Nephron progenitor cell (in vitro differentiated cells): ENCODE measurements at places on chromosomes 6 and 20.

DNA sequence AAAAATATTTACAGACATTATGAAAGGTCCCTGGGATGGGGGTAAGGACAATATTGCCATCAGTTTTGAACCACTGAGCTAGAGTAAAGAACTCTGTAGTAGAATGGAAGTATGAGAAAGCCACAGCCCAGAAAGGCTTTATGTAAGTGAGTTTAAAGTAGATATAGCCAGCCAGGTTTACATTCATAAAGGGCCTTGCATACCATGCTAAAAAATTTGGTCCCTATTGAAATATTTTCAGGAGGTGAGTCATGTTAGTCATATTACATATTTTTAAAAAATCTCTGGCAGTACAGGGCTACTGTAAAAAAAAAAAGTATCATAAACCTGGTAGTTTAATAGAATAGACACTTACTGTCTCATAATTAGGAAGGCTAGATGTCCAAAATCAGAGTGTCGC, 3.5 kb downstream of the ZKSCAN8 start:
- DNase-seq: no peak

DNA sequence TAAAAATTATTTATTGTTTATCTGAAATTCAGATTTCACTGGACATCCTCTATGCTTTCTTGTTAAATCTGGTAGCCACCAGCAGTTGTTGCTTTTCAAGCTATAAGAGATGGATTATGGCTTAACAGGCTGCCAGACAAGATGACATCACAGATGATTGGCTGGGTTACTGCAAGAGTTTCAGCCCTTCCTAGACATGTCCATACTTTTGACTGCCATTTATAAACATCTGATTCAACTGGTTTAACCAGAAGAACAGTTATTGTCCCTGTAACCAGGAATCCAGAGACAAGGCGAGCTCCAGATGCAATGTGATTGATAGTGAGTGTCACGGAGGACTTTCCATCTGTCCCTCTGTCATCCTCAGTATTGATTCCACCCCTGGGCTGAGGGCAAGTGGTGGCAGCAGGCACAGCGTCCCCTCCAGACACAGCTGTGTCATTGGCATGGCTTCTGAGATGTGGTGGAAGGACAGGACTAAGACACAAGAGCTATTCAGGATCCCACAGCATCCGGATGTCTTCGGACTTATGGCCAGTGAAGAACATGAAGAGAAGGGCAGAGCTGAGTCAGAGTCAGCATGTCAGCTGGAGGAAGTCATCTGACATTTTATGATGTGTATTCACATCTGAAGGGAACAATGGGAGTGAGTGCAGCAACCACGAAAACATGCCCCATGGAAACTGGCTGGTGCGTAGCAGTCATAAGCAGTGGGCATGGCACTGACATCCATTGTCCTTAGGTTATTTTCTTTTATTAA, 284.5 kb upstream of the CDYL start:
- DNase-seq: no peak

DNA sequence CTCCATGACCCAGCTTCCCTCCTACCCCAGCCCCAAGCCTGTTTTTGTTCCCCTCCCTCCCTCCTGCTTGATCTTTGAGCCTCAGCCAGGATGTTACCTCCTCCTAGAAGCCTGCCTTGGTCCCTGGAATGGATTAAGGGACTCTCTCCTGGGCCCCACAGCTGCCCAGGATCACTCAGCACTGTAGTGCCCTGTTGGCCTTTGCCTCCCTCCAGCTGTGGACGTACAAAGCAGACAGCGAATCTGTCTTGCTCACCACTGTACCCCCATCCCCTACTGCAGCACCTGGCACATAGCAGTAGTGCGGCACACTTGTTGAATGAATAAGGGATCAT, 11.8 kb upstream of the FAM110A start:
- no peak for DNase-seq

DNA sequence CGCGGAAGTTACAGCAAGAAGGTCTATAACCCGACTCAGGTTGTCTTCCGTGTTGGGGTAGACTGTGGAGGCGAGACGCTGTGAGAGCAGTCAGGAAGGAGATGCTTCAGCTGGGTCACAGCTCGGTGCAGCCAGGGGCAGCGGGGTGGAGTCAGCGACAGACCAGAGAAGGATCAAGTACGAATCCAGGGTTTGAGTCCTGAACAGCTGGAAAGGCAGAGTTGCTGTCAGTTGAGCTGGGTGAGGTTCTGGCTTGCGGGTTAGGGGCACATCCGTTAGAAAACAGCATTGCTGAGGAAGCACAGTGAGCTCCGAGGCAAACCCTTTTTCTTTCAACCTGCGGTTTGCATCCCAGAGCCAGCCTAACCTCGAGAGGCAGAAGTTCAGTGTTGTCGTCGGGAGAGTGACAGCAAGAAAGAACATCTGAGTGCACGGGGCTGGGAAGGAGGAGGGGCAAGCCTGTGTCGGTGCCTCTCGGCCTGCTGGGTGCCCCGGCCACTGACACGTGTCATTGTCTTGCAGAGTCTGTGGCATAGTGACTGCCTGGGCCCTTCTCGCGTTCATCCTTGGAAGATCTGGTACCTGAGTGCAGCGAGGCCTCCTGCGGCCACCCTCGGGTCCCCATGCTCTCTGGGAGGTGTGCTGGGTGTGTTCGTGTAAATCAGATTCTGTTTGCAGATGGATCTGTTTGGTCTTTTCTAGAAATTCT, 20.0 kb downstream of the PNLDC1 start:
- peak; percentile 20 for DNase-seq

GRCh38 chr6:157538168-157538567, 157.2 kb downstream of the ZDHHC14 start:
- DNase-seq: no peak

DNA sequence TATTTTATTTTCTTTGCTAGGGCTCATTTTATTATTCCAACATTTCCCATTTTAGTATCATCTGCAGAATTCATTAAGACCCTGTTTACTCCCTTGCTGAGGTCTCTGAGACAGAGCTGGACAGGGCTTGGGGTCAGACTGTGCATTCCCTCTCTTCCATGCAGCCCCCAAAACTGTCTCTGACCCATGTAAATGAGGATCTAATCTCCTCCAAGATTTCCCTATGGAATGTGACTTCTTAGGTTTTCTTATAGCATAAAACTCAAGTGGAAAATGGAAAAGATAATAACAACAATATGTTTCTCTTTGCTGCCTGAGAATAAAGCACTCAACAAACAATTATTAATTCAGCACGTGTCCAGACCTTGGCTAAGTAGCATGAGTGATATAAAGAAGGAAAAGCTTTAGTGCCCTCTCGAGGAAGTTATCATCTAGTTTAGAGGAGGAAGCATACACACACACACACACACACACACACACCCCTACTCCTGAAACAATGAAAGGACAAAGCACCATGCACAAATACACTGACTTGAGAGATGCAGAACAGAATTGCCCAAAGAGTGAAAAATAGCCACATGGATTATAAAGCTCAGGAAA, 815.5 kb downstream of the BCKDHB start:
- DNase-seq: no peak

DNA sequence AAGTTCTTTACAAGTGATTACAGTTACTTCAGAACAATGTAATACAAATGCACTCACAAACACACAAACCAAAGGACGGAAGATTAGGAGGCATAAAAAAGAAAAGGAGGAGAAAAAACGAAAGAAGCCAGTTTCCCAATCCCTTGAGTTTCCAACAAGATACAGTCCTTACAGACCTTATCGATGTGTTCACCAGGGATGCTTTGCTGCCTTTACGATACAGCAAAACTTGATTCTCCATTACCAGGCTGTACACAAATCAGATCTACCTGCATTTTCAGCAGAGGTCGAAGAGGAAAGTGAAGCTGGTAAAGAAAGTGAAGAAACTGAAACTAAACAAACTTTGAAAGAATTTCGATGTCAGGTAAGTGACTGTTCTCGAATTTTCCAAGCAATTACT, 62.6 kb upstream of the SMIM8 start:
- DNase-seq: no peak

GRCh38 chr6:8821981-8822381, 386.6 kb upstream of the SLC35B3 start:
- DNase-seq: no peak

- no peak for DNase-seq
Measured at GRCh38 chr6:83381949-83382348, 48.9 kb downstream of the ME1 start.

DNA sequence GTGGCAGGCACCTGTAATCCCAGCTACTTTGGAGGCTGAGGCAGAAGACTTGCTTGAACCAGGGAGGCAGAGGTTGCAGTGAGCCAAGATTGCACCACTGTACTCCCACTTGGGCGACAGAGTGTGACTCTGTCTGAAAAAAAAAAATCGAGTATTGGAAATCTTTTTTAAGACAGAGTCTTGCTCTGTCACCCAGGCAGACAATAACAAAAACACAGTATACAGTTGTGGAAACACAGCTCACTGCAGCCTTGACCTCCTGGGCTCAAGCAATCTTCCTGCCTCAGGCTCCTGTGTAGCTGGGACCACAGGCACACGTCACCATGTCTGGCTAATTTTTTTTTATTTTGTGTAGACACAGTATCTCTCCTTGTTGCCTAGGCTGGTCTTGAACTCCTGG, 15.0 kb downstream of the NANP start:
- DNase-seq: no peak

DNA sequence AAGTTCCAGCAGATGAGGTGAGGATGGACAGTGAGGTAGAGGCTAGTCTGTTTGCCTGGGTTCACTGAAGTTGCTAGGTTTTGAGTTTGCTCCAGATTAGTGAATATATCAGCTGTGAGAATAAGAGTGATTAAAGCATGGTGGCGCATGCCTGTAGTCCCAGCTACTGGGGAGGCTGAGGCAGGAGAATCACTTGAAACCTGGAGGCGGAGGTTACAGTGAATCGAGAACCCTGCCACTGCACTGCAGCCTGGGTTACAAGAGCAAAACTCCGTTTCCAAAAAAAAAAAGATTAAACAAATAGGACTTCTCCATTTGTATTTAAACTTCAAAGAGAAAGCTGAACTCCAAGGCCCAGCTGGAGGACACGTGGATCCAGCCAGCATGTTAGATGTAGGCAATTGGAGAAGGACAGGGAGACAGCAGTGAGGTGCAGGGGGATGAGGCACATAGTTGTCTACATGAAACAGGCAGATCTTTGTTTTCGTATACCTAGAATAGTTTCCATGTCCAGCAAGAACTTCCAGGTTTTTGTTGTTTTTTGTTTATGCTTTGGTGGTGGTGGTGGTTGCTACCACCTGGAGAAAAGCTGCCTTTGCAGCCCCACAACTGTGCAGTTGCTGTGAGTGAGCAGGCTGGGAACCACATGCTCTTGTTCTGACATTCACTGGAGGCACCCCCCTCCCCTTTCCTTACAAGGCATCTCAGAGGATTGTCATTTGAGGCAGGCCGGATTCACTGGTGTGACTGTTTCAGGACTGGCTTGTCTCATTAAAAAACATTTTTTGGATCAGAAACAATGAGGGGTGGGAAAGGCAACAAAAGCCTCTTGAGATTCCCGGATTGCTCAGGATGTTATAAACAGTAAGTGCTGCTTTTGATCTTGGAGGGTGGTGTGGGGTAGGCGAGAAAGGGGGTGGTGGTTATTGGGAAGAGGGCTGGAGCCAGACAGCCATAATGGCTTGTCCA, 72.3 kb downstream of the JARID2 start:
- DNase-seq: no peak

GRCh38 chr6:119661628-119662027, 312.1 kb upstream of the MAN1A1 start:
- DNase-seq: no peak

GRCh38 chr6:127276331-127276730, 9.7 kb downstream of the RNF146 start:
- no peak for DNase-seq

- no peak for DNase-seq
Measured at GRCh38 chr6:122389704-122390372, 9.6 kb upstream of the HSF2 start.

GRCh38 chr20:59788811-59789397, 144.5 kb downstream of the SYCP2 start:
- DNase-seq: no peak

GRCh38 chr6:30885481-30885998, 1.2 kb downstream of the DDR1 start:
- DNase-seq: no peak

DNA sequence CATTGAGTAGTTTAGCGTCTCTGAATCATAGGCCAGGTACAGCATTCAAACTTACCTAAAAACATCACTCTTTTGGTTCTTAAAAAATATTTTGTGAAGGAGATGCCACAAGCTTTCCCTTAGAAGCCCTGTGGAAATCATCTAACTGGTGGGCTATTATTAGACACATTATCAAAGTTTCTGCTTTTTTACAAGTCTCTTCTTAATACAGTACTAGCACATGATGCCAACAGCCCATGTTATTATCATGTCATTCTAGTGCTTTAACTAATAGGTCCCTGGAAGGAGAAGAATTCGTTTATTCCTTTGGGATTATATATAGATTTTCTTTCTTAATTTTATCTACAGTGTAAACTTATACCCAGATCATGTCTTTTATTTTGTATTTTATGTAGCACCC, 146.0 kb upstream of the PTPRK start:
- no peak for DNase-seq

- no peak for DNase-seq
Measured at GRCh38 chr6:111248789-111249188, 161.5 kb downstream of the SLC16A10 start.

DNA sequence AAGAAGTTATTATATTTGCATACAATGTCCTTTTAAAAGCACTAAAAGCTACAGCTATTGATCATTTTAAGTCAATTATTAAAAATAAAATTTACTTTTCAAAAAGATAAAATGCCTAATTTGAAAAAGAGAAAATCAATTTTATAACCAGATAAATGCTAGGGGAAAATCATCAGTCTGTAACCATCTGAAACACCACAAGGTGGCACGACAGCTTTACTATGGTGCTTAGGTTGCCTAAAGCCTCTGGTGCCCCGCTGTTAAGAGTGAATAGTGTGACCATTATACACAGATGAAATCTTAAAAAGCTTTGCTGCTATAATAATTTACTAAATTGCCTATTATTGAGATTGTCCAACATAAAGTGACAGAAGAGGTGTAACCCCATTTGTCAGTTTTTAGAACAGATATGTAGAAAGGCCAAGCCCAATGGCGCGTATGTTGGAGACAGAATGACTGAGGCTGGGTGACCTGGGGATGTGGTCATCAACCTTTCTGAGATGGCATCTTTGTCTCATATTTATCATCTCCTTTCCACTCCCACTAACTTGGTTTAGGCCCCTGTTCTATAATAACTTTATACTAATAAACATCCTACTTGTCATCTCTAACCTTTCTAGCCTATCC, 100.8 kb downstream of the MOXD1 start:
- DNase-seq: peak; percentile 38

DNA sequence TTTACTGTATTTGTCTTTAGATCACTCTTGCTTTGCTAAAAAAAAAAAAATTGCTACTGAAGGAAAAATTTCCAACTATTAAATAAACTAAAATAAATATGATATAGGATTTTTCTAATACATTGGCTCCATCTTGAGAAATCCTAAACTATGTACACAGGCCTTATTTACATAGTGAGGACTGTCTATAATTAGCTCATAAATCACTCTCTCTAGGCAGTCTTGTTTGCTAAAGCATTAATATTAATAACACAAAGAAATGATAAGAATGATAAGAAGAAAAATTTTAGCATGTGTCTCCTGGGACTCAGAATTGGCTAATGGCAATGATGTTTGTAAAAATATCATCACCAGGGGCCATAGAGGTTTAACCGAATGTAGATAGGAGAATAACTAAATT, 13.3 kb upstream of the CRYBG1 start:
- DNase-seq: no peak

GRCh38 chr6:53197553-53197952, 48.9 kb upstream of the GCM1 start:
- no peak for DNase-seq
